ENCODE measurements at places on chromosomes 12 and 14.

DNA sequence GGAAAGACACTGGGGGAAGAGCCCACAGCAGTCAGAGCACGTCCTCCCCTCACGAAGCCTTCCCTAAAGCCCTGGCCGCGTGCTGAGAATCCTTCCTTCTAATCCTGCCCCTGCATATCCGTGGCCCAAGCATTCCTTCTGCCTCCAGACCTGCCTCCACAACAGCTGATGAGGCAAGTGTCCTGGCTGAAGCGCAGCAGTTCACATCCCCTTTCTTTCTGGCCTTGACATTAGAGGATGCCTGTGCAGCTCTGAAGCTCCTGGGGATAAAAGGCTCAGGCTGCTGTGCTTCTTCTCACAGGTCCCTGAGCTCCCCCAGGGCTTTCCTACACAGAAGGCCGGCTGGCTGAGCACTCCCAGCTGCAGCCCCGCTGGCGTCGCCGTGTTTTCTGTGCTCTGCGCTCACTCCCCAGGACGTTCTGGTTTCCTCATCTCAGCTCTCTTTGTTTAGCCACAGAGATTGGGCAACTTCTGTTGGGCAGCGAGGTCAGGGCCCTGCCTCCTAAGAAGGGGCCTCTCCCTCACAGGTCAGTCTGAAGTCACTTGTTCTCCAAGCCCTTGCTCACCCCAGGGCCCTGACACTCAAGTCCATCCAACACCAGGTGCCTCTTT lies 45.8 kb downstream of the NINJ2 start:
- peak; percentile 54 for DNase-seq

GRCh38 chr14:104126753-104127152 lies 11.6 kb upstream of the KIF26A start:
- DNase-seq = no peak

- DNase-seq = peak; percentile 70
Measured at GRCh38 chr12:32549675-32550079, 129.4 kb upstream of the DNM1L start.

DNA sequence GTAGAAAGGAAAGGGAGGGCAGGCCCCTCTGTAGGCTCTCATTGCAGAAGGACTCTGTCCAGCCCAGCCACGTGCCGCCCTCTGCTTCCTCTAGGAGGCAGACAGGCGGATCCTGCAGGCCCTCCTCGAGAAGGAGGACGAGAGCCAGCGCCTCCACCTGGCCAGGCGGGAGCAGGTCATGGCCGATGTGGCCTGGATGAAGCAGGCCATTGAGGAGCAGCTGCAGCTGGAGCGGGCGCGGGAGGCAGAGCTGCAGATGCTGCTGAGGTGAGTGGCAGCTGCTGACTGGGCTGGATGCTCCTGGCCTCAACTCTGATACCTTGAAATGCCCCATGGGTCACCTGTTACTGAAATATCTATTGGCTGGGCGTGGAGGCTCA lies 10.9 kb downstream of the TCHP start:
- no peak for DNase-seq

- peak; percentile 55 for DNase-seq
Measured at GRCh38 chr14:105086833-105087307, 21.6 kb upstream of the GPR132 start.

- no peak for DNase-seq
Measured at GRCh38 chr12:81081726-81082125, 3.8 kb downstream of the ACSS3 start.

GRCh38 chr14:45254771-45255170 lies 1.8 kb upstream of the MIS18BP1 start:
- no peak for DNase-seq

DNA sequence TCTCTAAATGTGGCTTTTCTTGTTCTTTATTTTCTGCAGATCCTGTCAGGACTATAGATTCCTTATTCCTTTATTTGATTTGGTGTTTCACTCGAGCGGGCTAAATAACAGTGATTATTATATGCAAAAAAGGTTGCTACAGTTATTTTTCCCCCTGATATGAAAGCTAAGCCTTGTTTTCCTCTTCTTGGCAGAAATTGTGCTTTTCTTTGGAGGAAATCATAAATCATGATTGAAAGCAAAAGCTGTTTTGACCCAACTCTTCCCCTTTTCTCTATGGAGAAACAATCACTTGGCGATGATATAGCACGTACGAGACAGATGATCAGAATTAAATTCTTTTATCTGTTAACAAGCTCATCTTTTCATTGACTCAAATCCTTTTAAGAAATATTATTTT lies 31.4 kb downstream of the PPFIBP1 start:
- no peak for DNase-seq

- no peak for DNase-seq
Measured at GRCh38 chr14:24943024-24943423, 106.9 kb downstream of the STXBP6 start.

GRCh38 chr12:22684140-22685118 lies 59.5 kb downstream of the ETNK1 start:
- peak; percentile 48 for DNase-seq

DNA sequence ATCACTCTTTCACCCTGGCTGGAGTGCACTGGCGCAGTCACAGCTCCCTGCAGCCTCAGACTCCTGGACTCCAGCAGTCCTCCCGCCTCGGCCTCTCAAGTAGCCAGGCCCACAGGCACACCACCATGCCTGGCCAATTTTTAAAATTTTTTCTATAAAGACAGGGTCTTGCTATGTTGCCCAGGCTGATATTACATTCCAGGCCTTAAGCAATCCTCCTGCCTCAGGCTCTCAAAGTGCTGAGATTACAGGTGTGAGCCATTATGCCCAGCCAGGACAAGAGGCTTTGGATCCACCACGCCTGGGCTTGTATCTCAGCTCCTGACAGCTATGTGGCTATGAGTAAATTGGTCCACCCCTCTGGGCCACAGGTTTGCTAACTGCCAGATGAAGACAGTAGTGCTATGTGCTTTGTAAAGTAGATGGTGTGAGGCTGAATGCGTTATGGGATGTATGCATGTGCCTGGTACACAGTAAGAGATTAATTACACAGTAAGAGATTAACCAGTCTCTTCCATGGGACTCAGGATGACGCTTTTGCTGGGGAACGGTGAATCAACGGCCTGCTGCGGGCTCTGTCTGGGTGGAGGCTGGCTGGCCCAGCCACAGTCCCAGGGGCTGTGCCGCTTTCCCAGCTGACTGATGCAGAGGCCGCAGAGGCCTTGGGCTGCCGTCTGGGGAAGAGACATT lies 53.3 kb upstream of the NCOR2 start:
- no peak for DNase-seq

DNA sequence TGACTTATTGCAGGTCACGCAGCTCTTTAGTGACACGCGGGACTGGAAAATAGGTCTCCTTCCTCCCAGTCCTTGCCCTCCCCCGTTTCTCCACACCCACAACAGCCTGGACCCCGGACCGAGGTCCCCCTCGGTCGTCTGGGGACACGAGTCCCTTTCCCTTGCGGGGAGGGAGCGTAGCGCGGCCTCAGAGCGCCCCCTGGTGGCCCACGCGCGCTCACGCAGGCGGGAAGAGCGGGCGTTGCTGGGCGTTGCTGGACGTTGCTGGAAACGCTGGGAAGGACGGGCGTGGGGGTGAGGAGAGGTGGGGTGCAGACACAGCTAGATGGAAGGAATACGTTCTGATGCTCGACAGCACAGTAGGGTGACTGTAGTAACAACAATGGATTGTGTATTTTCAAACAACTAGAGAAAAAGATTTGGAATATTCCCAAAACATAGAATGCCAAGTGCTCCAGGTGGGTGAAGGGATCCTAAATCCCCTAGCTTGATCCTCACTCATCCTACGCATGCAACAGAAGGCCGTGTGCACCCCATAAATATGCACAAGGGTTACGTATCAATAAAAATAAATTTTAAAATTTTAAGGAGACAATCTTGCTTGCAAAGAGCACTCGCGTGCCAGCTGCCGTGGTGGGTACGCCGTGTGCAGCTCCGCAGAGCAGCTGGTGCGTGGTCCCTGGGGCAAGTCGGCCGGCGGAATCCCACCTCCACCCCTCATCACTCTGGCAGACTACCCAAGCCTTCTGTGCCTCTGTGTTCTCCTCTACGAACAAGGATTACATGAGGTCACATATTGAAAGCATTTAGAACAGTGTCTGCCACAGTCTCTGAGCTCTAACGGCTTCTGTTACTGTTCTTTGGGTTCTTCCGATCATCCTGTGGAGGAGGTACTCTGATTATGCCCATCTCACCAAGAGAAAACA lies 87.4 kb downstream of the B4GALNT3 start:
- peak; percentile 71 for DNase-seq

GRCh38 chr12:48008950-48009349 lies 4.7 kb upstream of the COL2A1 start:
- no peak for DNase-seq

DNA sequence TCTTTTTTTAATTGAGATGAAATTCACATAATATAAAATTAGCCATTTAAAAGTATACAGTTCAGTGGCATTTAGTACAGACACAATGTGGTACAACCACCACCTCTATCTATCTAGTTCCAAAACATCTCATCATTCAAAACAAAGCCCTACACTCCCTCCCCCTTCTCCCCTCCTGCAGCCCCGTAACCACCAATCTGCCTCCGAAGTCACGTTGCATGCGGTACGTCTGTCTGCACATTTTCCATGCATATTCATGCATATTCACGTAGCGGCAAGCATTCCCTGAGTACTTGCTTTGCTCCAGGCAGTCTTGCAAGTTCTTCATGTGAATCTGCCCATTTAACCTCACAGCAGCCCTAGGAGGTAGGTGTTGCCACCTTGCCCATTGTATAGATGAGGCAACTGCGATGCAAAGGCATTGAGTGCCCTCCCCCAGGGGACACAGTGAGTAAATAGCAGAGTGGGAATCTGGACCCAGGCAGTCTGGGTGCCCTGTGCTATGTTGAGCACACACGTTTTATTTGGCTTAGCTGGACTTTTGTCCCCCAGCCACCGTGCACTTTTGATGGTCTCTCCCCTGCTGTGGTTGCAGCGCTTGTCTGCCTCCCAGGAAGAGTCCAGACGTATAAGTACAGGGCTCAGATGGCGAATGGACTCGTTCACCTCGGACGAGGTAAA lies 43.4 kb downstream of the RIN3 start:
- DNase-seq = no peak

DNA sequence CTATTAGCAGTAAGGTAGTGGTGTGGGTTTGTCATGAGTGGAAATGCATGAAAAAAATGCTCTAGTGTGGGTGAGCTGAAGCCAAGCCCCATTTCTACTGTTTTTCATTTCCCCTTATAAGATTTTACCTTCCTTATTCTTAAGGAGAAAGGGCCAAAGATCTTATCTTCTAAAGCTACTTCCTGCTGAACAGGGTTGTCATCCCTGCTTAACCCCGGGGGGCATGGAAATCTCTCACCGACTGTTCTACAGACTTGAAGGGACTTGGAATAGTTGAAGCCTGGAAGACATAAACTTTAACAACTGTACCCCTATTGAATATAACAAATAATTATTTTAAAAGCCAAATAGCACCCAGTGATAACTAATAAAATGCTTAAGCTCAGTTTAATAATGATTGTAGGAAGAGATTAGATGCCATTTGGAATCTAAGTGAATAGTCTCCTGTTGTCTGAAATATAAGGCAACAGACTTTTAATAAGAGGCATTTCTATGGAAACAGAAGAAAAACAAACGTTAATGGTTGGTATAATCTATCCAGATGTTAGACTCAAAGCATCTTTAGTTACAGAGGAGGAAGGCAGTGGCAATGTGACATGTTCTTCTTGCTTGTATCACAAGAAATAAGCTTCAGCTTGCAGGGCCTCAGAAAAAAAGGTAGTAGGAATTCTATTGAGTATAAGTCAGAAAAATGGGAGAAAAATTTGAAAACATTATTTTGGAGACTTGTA lies 1.8 kb upstream of the GMFB start:
- no peak for DNase-seq

GRCh38 chr12:67669934-67670631 lies 21.5 kb downstream of the DYRK2 start:
- no peak for DNase-seq

DNA sequence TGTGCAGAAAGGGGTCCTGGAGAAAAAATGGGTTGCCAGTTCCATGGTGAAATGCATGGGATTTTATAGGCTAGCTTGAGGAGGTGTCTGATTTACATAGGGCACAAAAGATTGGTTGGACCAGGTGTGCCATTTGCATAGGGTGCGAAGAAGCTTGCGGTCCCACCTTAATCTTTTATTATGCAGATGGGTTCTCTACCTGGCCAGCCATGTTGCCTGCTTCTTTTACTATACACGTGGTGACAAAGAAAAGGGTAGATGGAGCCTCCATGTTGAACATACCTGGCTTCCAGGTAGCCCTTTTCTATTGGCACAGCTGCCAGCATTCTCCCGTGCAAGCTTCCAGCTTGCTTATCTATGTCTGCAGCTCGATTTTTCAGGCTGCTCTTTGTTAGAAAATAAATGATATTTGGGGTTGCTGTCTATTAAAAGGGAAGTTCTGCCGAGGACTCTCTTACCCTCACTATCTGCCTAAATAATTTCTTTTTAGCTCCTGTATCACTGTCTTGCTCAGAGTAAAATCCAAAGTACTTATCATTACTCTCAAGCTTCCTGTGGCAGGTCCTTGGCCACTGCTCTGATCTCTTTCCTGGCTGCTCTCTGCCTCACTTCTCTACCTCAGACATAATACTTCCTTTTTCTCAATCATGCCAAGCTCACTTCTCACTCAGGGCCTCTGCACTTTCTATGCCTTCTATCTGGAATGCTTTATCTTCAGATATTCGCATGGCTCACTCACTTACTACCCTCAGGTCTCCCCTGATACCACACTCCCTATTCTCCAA lies 216.0 kb upstream of the DAAM1 start:
- DNase-seq = no peak

DNA sequence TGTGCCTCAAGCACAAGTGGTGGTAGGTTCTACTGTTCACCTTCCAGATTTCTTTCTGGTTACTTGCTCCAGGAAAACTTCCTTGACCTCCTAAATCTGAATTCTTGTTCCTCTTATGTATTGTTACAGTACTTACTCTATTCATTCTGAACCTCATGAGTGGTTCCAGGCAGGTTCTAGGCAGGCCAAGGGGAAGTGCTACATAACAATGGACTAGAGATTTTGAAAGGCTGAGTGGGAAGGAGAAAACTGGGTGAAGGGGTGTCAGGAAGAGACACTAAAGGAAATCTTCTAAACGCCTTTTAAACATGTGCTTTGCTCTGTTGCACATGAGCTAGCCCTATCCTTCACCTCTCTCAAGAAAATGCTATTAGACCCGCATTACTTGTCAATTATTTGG lies 1.6 kb downstream of the YARS2 start:
- no peak for DNase-seq

DNA sequence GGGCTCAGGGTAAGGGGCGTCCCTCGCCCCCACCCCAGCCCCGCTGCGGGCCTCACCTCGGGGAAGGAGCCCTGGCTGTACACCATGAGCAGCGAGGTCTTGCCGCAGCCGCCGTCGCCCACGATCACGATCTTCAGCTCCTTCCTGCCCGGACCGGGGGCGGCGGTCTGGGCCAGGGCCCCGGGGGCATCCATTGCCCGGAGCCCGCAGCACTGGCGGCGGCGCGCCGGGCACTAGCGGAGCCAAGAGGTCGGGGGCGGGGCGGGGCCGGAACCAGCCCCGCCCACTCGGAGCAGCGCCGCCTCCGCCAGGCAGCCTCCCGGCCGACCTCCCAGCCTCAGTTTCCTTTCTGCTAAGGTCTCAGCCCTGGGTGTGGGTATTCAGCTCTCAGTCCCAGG lies at the start of gene RHOF:
Gene RHOF (minus strand): TSS at position 249 of the 398 bp plus-strand sequence. CDS start 55 bp downstream, at position 194.
- no peak for DNase-seq
